ENCODE measurements at places on chromosomes 4 and X.

GRCh38 chr4:141028024-141028529 lies 105.2 kb downstream of the RNF150 start:
- no peak for DNase-seq

GRCh38 chr4:24279911-24280375 lies 304.4 kb downstream of the DHX15 start:
- DNase-seq = no peak

DNA sequence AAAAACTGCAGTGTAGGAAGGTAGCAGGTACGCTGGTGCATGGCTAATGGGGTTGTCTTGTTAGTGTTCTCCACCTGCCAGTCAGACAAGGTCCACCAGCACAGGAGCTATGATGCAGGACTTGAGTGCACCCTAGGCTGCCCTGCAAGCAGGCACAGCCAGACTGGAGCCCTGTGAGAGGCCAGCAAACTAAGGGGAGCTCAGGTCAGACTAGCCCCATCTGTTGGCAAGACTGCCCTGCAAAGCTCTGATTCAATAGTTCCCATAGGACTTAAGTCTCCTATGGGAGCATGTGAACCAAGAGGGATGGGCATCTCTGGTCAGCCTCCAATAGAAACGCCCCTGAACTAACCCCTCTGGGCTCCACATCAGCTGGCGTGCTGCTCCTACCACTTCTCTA lies 1307.3 kb downstream of the C4orf33 start:
- no peak for DNase-seq

GRCh38 chrX:39196192-39197102 lies 395.2 kb downstream of the MID1IP1 start:
- DNase-seq = no peak

DNA sequence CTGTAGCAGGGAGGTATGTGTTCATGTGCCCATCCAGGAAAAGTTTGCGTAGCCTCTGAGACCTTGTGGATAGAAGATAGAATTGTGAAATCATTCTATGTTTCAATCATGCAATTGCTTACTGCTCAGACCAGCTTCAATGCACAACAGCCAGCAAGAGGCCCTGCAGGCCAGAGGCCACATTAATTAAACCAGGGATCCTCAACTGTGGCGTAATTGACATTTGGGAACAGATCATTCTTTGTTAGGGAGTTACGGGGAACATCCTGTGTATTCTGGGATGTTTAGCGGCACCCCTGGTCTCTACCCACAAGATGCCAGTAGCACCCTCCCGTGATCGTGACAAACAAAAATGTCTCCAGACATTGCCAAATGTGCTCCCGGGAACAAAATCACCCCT lies 86.5 kb upstream of the PRPS2 start:
- DNase-seq = no peak

GRCh38 chrX:42127563-42127962 lies 204.2 kb upstream of the CASK start:
- DNase-seq = no peak

- DNase-seq = no peak
These were observed 183.6 kb upstream of the ARSJ start for GRCh38 chr4:114163051-114163450.

DNA sequence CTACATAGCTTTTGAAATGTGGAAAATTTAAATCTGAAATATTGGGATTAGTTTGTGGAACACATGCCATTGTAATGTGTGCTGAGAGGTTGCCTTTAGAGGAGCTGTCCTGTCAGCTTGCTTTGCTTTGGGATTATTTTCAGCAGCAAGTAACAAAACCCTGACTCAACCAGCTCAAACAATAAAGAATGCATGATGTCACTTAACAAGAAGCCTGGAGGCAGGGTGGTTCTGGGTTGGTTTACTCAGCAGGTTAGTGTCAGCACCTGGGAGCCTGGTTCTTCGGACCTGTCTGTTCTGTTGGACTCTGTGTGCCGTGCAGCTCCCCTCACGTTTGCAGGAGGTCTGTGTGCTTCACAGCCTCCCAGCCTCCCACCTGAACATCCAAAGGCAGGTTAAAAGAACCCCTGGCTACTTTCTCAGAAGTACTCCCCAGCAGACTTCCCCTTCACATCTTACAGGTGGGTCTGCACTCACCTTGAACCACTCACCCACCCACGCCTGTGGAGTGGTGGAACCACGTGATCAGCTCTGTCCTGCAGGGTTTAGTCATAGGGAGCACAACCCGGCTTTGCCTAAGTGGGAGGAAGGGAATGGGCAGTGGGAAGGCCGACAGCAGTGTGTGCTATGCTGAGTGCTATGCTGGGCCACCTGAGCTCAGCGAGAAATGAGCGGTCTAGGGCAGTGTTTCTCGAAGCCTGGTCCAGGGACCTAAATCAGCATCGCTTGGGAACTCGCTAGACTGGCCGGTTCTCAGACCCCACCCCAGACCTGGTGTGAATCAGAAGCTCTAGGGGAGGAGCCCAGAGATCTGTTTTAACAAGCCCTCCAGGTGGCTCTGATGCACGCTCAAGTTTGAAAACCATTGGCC lies 20.4 kb downstream of the TMEM131L start:
- no peak for DNase-seq

DNA sequence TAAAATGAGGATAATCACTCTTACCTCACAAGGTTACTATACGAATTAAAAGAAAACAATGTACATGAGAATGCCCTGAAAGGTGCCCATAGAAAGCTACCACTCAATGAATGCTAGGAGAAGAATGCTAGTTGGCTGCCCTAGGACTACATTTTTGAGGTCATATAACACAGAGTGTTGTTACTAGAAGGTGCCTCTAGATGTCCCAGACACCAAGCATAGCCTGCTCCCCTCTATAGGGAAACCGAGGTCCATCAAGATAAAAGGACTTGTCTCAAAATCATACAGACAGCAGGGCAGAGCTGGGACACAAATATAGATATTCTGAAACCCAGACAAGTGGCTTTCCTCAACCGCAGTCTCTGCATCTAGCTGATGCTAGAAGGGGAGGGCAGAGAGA lies 147.0 kb upstream of the ARHGEF9 start:
- no peak for DNase-seq

DNA sequence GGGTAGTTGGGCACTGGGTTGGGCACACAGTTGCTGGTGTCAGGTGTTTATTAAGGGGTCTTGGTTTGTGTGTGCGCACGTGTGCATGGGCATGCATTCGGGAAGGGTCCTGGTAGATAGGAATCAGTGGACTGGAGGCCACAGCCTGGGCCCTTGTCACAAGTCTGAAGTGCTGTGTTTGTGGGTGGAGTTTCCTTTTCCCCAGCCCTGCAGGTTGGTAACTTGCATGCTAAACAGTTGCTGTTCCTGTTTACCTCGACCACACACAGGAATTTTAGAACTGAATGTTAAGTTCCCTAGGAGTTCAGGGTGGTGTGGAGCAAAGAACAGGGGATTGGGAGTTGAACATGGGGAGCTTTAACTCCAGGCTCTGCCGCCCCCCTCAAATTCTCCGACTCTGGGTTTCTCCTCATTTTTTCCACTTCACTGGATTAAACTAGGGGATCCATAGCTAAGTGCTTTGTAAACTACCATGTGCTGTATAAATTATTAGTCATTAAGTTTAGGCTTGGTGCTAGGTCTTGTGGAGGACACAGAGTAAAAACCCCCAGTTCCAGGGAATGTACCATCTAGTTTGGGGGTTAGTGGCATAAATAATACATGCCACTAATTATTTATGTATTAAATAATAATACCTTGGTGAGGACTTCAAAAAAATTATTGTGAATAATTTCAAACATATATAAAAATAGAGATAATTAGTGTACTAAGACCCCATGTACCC lies 49.0 kb downstream of the STARD8 start:
- DNase-seq = peak; percentile 71

DNA sequence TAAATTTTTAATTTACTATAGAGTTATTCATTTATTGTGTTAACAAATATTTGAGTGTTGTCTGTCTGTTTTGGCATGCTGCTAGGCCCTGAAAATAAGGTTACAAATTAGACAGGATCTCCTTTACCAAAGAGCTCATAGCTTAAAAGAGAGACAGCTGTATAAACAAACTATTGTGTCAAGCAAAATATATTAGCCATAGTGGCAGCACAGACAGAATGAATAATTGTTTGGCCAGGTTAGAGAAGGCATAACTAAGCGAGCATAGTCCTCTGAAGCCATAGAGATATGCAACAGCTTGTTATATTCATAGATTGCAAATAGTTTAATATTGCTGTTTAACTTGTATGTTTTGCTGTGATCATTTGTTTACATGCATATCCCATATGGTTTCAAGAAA lies 66.7 kb upstream of the NDUFC1 start:
- DNase-seq = no peak

DNA sequence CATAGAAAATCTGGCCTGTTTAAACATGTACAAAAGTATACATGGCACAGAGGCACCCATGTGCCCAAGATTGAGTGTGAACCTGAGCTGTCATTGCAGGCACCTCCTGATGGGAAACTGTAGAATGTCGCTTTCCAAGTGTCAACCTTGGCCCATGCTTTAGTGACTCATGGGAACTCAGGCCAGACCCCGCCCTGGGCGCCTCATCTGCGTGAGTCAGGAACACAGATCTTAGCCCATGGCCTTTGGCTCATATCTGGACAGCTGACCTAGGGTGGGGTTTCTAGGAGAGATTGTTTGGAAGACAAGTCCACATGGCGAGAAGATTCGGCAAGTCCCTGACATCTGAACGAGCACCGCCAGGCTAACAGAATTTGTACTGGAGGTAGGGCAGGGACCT lies 50.0 kb downstream of the CYTL1 start:
- DNase-seq = no peak

All from spleen (tissue), 13 donors.